Stimulated activated CD4-positive, alpha-beta T cell treated with anti-CD3 and anti-CD28 coated beads, Interleukin-12 subunit alpha, Interleukin-12 subunit beta, amount 100 ng/mL, for 4 hours (primary cell): ENCODE measurements at places on chromosomes 4 and X.

GRCh38 chrX:34629572-34629971 is 27.5 kb downstream of the TMEM47 start:
- no peak for DNase-seq

- no peak for DNase-seq
Measured at GRCh38 chr4:2814627-2815270, 21.9 kb downstream of the SH3BP2 start.

- DNase-seq = no peak
Measured at GRCh38 chrX:68920561-68920960, 91.7 kb downstream of the EFNB1 start.

DNA sequence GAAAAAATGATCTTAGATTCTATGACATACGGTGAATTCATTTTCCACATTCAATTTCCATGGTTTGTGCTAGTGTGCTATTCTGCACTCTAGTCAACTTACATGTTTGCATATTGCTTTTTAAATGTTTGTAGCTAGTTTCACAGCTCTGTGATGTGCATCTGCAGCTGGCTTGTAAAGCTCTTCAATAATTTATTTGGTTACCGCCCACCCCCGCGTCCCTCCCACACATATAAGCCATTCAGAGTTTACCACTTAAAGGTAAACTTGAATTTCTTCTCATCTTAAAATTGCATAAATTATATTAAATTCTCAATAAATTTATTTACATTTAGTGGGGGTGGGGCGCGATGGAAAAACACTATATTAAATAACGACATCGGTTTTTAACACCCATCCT is 291 bp upstream of the NBDY start:
- DNase-seq = peak; percentile 7

DNA sequence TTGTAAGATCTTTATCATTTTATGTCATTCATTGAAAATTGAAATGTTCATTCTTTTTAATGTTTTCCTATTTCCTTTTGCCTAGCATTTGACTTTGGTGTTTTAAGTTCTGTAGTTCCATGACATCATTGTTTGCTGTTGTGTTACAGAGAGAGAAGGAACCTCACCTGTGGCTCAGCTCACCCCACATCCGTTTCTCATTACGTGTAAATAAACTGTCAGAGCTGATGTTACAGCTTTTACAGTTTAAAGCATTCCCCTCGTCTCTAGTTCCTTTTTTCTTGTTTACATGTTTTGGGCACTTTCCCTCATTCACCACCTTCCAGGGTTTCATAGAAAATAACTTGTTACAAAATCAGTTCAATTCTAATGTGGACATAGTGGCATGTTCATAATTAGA is 137.2 kb downstream of the FNIP2 start:
- no peak for DNase-seq

GRCh38 chrX:143873343-143873742 is 10.5 kb upstream of the UBE2NL start:
- DNase-seq = no peak

DNA sequence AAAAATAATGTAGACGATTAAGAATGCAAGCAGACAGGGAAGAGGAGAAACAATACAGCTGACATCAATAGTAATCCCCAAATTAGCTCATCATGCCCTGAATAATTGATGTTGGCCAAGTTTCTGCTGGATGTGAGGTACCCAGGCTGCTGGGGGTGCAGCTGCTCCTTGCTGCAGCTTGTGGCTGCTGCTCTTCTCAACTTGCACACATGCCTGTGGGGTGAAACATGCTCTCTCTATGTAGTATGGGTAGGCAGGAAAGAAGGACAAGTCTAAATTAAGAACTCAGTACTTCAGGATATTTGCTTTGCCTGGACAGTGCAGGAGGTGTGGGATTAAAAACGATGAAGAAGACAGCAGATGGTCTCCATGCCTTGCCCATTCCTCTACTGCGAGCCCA is 16.7 kb downstream of the EDA2R start:
- DNase-seq = no peak

DNA sequence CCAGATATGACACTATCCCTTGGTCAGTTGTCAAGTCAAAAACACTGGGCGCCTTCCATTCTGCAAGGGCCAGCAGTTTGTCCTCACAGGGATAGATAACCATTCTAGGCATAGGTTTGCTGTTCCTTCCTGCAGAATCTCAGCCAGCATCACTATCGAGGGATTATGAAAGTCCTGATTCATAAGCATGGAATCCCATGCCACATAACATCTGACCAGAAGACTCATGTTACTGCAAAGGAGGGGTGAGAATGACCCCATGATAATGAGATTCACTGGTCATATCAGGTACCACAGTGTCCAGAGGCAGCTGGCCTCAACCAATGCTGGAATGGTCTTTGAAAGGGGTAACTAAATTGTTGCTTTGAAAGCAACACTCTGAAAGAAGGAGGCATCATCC is 84.7 kb downstream of the OTC start:
- no peak for DNase-seq

- no peak for DNase-seq
Measured at GRCh38 chrX:109281483-109282275, 200.2 kb downstream of the GUCY2F start.

- no peak for DNase-seq
Measured at GRCh38 chr4:8745005-8745790, 126.4 kb downstream of the HMX1 start.

GRCh38 chrX:84729809-84730208 is 227.6 kb upstream of the HDX start:
- no peak for DNase-seq

DNA sequence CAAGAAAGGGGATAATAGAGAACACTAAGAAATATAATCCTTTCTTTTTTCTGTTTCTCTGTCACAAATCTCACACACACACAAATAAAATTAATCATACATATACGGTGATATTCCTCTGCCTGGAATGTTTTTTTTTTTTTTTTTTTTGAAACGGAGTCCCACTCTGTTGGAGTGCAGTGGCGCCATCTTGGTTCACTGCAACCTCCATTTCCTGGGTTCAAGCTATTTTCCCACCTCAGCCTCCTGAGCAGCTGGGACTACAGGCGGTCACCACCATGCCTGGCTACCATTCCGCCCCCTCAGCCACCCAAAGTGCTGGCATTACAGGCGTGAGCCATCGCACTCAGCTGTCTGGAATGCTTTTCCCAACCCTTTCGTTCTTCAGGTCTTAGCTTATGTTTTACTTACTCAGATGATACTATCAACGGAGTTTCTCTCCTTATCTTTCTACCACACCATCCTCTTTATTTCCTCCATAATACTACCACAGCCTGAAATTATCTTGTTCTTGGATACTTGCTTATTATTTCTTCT is 69.3 kb downstream of the ANKRD17 start:
- DNase-seq = no peak

DNA sequence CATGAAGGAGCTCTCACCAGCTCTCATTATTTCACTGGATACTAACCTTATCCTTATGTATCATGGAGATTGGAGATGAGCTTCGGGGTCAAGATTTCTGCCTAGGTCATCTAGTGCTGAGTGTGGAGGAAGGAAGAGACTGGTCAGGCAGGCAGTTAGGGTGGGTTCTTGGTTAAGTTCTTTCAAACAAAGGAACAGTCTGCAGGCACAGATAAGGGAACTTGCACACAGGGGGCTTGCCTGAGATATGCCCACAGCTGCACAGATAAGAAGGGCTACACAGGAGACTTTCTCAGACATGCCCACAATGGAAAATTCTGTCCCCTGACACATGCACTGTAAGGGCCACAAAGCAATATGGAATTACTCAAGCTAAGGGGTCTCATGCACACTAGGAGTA is 904.1 kb downstream of the NLGN4X start:
- DNase-seq = no peak

DNA sequence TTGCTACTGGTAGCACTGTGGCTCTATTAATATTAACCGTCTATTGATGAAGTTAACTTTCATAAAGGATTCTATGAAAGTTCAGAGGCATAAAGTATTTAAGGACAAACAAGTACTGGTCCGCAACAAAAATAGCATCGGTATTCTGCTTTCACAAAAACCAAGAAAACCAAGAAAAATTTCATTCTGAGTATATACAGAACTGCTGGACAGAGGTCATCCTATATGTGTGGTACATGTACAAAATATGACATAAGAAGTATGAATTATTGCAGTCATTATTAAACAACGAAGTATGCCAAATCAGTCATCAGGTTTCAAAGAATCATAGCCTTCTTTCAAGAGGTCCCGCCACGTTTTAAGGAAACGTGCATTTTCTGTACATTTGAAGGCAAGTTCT is 2.4 kb downstream of the C4orf46 start:
- DNase-seq = no peak

- DNase-seq = peak; percentile 81
Measured at GRCh38 chr4:40924096-40924792, 174.5 kb downstream of the NSUN7 start.

- no peak for DNase-seq
Measured at GRCh38 chr4:38424151-38424871, 239.7 kb upstream of the KLF3 start.

- no peak for DNase-seq
Measured at GRCh38 chr4:31649878-31650277, 929.7 kb downstream of the PCDH7 start.

DNA sequence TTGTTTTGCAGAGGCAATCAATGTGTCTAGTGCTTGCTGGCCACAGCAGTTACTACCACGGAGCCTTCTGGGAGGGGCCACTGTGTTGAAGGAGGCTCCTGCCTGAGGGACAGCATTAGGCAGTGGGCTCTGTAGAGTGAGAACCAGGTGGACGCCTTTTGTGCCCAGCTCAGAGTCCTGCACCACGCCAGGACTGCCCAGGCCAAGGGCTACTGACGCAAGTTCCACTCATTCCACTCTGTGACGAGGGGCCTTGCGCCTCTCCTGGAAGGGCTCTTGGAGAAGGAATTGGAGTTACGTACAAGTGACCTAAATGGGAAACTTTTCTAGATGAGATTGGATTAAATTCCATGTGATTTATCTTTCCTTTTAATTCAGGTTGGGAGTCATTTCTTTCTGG is 102.8 kb upstream of the MAGEE2 start:
- DNase-seq = no peak

- no peak for DNase-seq
Measured at GRCh38 chr4:7744142-7744804, 195.4 kb downstream of the AFAP1 start.

GRCh38 chr4:80079255-80079923 is 6.4 kb upstream of the ANTXR2 start:
- DNase-seq = no peak

- no peak for DNase-seq
Measured at GRCh38 chr4:125520258-125520990, 205.7 kb downstream of the FAT4 start.

DNA sequence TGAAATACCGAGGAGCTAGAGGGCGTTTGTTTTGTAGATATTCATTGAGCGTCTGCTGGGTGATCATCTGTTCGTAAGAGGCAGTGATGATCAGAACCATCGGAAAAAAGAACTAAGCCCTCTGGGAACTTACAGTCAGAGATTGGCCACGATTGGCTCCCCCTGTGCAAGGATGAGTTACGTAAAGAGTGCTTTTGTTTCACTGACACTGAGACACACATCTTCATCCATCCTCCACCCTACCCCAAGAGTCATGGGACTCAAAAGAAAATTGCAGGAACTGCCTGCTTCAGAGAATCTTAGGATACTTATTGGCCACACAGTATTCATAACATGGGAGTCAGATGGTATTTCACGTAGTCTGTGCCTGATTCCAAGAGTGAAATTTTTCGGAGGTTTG is 62.1 kb downstream of the GEMIN8 start:
- DNase-seq = no peak

DNA sequence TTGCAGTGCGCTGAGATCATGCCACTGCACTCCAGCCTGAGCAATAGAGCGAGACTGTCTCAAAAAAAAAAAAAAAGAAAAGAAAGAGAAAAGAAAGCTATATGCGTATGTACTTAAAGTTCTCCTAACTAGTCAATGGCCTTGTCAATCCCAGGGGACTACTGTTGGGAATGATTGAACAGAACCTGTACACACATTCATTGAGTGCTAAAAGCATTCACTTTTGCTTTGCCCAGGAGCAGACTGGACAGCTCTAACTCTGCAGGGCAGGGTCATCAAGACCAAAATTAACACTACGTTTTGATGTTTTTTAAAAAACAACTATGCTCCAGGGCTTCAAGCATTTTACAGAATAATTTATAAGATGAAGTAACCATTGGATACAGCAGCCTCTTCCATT is 106.2 kb downstream of the FNIP2 start:
- DNase-seq = no peak

GRCh38 chr4:163148466-163149336 is 18.0 kb downstream of the NAF1 start:
- DNase-seq = no peak

- DNase-seq = no peak
Measured at GRCh38 chr4:163694385-163694784, 199.9 kb downstream of the TMA16 start.

DNA sequence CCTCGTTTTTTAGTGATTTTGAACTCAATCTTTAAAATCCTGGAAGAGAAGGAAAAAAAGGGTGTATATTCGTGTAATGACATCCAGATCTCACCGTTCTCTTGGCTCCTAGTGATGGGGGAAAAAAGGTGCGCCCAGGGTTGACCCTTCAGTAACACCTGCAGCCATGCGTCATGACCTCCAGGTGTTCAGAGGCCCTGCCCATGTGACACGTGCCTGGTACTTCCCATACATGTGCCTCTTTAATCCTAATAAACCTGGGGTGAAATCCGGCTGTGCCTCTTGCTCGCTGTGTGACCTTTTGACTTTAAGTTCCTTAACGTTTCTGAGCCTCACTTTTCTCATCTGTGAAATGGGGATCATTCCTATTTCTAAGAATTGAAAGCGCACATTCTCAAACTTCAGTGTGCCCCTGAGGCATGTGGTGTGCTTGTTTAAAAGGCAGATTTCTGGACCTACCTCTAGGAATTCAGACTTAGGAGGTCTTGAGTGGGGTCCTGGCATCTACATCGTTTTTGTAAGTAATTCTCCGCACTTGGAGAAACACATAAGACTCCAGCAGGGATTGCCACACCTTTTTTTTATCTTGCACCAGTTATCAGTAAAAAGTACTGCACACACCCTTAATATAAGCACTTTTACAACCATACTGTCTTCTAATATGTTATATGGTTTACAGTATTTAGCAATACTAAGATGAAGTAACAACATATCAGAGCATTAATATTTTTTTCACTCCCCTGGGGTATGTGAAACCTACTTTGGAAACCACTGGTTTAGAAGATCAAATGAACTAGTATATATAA is 90.1 kb downstream of the RELL1 start:
- DNase-seq = no peak

DNA sequence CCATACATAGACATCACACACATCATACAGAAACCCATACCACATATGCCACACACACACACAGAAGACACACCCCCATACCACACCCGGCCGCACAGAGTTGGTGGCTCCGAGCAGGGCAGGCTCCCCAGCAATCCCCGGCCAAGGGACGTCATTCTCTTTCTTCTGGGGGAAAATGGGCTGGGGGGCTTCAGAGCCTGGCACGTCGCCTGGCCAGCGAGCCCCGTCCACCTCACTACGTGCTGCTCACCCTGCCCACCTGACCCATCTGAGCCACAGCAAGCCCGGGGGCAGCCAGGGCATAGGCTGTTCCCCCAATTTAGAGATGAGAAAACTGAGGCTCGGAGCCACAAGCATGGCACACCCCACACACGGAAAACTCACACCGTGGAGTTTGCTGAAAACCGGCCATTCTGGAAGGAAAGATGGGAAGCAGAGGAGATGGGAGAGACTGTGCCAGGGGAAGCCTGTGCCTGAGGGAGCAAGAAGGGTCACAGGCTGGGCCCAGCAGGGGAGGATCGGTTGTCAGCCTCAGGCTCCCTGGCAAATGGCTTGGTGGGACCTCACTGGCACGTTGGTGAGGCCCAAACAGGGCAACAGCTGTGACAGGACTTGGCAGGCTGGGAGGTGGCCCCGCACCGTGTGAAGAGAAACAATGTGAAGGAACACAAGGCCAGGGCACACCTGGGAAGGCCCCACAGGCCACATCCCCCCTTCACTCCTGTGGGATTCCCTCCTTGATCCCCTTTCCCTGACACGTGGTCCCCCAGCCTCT is 73.2 kb downstream of the JAKMIP1 start:
- no peak for DNase-seq
